Ecto neural progenitor cell (in vitro differentiated cells): ENCODE measurements at places on chromosomes 13 and 19.

GRCh38 chr13:19622193-19622592, 11.3 kb upstream of the MPHOSPH8 start:
- no peak for DNase-seq

GRCh38 chr19:15874821-15875474, 22.9 kb downstream of the CYP4F2 start:
- DNase-seq, result no peak

DNA sequence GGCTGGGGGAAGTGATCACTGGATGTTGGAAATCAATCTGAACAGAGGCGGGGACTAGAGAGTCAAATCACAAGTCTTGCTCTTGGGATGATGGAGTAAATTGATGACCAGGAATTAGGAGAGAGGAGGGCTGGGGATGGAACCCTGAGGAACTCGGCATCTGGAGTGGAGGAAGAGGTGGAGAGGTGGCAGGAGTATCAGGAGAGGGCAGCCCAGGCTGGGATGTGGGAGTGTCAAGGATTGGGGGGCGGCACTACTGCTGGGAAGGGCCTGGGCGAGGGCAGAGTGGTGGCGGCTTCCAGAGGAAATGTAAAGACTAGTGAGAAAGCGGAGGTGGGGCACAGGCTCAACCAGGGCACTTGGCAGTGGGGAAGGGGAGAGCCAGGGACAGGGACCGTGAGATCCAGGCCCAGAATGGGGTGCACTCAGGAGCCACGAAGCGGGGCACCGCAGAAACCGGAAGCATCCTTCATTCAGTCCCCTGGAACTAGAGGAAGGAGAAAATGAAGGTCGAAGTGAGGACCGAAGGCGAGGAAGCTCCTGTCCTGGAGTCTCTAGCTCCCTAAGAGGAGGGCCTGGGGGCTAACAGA, 81.2 kb upstream of the GPR183 start:
- no peak for DNase-seq

DNA sequence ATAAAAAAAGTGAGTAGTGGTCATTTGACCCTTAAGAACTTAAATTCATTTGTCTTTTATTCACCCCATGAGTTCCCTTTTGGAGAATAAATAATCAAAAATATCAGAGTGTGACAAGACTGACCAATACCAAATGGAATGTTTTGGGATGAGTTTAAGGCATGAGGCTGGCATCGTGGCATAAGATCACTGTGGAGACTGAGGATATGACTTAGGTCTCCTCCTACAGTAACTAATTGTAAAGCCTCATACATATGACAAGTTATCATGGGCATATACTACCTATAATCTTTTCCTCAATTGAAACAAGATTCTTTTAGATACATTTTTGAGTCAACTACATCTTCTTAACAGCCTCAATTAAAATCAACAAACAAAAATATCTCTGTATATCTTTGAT, 782.0 kb downstream of the SLITRK1 start:
- no peak for DNase-seq

DNA sequence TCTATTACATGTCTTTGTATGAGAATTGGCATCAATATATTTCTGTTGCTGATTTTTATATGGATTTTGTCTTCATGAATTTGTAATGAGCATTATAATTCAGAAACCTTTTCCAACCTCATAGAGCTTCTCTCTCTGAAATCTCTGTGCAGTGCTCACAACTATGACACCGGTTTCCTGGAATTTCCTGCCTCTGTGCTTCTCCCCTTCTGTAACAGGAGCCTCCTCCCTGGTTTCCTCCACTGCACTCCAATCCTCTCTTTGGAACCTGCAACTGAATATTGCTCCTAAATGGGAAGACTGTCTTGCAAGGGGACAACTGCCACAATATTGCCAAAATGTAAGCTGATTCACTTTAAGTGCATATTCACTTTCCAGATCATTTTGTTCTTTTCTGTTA, 1147.9 kb downstream of the UQCRFS1 start:
- DNase-seq, result no peak

GRCh38 chr13:109883181-109884180, 97.1 kb upstream of the IRS2 start:
- no peak for DNase-seq

- no peak for DNase-seq
These were observed 33.1 kb upstream of the EPHX3 start for GRCh38 chr19:15265214-15265849.

DNA sequence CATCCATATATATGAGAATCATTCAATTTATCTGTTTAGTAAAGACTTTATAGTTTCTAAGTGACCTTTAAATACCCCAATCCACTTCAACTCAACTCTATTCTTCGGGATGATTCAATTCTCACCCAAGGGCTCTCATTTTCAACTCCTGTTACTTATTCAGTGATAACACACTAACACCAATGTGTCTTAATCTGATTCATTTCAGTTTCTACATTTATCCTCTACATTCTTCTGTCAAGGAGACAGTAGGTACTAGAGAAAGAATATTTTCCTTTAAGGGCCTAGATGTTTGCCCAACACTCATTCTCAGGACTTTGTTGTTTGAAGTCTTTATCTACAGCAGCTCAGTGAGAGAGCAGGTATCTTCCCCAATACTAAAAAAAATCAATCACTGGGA, 7.1 kb downstream of the ARGLU1 start:
- DNase-seq, result no peak

DNA sequence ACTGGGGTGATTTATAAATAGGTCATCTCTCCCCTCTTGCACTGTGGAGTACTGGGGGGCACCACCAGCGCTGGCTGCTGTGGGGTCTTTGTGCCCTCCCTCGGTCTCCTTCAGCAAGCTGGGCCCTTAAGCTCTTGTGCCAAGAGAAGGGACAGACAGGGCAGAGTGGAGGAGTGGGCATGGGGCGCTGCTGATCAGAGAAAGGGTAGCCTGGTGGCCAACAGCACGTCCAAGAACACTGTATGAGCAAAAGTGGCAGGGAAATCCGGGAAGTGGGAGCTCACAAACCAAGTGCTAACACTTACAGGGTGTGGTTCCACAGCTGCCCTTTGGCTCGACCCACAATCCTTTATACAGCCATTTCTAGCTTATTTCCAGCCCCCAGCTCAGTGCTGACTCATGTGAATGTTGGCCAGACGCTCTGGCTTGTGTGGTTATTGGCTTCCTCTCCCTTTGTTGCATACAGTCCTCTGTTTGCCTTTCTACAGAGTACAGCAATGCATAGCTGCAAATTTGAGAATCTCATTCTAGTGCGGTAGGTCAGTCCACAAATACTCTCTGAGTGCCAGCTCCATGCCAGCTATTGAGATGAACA, 298.8 kb downstream of the SHISA2 start:
- DNase-seq, result no peak

DNA sequence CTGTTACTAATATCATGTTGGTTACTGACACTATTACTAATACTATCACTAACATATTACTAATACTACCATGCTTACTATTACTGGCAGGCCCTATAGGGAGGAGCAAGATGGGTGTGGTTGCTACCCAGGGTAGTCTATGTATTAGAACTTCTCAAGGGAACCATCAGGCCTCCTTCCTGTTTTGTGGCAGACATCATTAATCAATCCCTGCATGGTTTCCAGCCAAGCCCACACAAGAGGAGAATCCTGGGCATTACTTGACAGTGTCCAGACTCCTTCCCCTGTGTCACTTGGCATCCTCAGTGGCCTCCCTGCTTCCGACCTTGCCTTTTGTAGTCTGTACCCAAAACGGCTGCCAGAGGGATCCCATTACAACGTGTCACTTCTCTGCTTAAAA, 8.9 kb downstream of the HAS1 start:
- DNase-seq, result no peak

DNA sequence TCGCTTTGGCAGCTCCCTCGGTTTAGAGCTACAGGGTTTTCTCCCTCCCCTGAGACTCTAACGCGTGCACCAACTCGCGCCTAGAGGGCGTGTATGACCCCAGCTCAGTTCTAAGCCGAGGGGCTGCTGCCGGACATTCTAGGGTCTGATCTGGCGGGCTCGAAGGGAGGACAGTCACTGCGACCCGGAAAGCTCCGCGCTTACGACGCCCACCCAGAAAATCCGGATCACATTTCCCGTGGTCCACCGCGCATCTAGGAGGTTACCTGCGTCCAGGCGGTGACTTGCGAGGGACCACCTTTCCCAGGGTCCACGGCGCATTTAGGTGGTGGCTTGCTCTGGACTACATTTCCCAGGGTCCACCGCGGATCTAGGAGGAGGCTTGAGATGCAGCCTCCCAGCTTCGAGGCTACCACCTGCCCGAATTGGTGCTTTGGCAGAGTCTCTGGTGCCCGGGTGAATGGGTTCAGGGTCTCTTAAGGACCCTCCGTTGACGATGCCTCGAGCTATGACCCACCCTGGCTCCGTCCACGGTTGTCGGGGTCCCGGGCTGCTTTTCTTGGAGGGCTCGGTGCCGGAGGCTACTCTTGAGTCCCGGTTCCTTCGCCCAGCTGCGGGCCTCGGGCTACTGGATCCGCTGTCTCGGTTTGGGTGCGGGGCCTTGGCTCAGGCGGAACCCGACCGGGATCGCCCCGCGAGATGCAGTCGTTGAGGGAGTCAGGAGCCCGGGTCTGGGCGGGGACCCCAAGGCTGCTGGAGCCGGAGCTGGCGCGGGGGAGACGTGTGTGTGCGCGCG, 30.5 kb downstream of the ZNF146 start:
- DNase-seq, result peak; percentile 81

DNA sequence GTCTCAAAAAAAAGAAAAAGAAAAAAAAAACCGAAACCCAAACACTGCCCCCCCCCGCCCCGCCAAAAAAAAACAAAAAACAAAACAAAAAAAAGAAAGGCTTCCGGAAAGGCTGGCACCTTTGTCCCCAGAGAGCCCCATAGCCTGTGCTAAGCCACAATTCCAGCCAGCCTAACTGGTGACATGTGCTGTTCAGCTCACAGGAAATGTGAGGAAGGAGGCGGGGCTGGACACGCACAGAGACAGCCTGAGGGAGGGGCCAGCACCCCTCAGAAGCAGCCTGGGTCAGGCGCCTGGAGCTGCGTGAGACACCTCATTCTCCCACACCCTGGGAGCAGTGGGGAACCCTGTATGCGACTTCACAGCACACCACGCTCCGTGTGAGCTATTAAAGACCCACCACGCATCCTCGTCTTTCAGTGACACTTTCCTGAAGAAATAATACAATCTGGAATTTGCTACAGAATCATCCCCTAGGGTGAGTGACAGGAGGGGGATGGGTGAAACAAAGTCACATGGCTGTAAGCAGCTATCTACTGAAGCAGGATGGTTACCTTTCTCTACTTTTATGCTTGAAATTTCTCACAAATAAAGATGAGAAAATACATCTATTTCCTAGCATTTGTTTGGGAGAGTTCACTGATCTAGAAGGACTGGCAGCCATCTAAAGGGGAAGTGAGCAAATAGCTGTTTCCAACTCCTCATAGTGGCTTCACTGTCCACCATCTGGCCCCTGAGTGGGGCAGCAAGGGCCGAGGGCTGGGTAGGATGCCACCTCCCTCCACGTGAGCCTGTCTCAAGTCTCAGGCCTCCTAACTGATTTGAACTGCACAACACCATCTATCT, 12.3 kb upstream of the SLC35E1 start:
- DNase-seq, result peak; percentile 81

DNA sequence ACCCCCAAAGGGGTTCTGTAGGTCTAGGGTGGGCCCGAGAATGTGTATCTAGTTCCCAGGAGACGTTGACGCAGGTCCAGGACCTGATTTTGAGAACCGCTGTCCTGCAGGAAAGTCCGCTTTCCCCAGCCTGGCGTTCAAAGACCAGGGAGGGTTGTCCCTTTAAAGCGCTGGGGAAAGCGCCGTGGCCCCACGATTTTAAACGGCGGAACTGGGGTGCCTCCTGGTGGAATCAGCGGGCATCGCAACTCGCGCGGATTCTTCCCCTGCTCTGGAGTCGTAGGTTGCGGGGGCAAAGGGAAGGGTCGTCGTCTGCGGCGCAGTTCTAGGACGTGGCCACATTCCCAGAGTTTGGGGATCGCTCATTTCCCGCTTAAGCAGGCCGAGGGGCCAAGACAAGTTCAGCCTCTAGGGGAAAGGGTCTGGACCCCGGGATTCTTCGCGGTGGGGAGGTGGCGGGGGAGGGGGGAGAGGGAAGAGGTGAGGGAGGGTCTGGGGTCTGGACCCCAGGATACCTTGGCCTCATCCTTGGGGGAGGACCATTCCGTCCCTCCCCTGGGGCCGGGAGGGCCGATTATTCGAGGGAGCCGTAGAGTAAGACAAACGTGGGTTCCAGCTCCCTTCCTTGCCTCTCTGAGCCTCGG, 7.7 kb downstream of the PNMA8B start:
- peak; percentile 92 for DNase-seq

- DNase-seq, result no peak
These were observed 52.0 kb downstream of the KLF2 start for GRCh38 chr19:16376649-16377048.

GRCh38 chr13:86445672-86446071, 646.5 kb upstream of the SLITRK6 start:
- no peak for DNase-seq

DNA sequence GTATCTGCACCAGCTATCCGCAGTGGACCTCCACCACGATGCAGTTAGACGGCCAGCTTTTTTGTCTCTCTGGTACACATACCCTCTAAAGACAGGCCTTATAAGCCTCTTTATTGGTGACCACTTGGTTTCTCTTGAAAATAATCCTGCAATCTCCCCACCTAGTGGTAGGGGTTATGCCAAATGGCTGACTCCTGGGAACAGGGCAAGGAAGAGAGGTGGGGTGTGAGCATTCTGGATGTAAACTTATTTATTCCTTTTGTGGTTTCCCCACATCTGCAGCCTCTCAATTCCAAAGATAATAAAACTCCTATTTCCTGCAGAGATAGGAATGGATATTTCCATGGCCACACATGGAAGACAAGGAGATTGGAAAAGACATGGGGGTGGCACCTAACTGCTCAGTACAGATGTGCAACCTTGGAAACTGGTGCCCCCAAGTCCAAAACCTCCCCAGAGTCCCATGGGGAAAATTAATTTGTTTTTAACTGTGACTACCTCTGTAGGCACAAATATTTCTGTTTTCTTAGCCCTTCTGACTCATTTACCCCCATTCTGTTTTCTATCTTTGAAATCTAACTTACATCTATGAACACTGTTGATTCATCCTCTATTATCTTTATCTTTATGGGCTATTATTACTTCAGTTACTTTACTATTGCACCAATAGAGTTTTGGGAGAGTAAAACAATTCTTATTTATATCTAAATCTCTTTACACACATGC, 112.7 kb upstream of the TSHZ3 start:
- no peak for DNase-seq

GRCh38 chr19:51359294-51359693, 6.9 kb downstream of the ETFB start:
- no peak for DNase-seq

GRCh38 chr13:114004420-114005205, 30.7 kb upstream of the C13orf46 start:
- no peak for DNase-seq

- DNase-seq, result no peak
These were observed 45.8 kb upstream of the RCBTB2 start for GRCh38 chr13:48578516-48579164.

- peak; percentile 46 for DNase-seq
These were observed 6.0 kb upstream of the TCF3 start for GRCh38 chr19:1658150-1659083.
